ENCODE measurements at places on chromosomes 3 and 15. TPM values are rescaled to one million over a fixed set of nuclear protein-coding genes. Genes with fewer than 3 reads are reported as not detected.

SST gene
- 11.3 TPM for total RNA-seq

FAM240A gene
- total RNA-seq: not detected

TRPM1 gene
- total RNA-seq: not detected

EIF4G1 gene
- 167 TPM for total RNA-seq

IQCF5 gene
- total RNA-seq: not detected

C3orf20 gene
- not detected for total RNA-seq

KNG1 gene
- not detected for total RNA-seq

SIDT1 gene
- total RNA-seq: 26.3 TPM

RAB8B gene
- total RNA-seq: 103 TPM

TRANK1 gene
- 7.6 TPM for total RNA-seq

RPL39L gene
- not detected for total RNA-seq

FEZF2 gene
- not detected for total RNA-seq

CORO2B gene
- 2.8 TPM for total RNA-seq

TNIK gene
- 16.3 TPM for total RNA-seq

MOBP gene
- 0.29 TPM for total RNA-seq

SLC22A13 gene
- not detected for total RNA-seq

FAM107A gene
- total RNA-seq: 17.4 TPM

PRKAR2A gene
- total RNA-seq: 65.9 TPM

GOLGA8T gene
- not detected for total RNA-seq

FBXO45 gene
- 5.7 TPM for total RNA-seq

DISP2 gene
- total RNA-seq: 10.1 TPM

SLC9C1 gene
- 1.1 TPM for total RNA-seq

SEMA3B gene
- 310 TPM for total RNA-seq

FANCD2OS gene
- not detected for total RNA-seq

EEFSEC gene
- 19.2 TPM for total RNA-seq

TMC3 gene
- total RNA-seq: under 0.01 TPM

LRRC2 gene
- 1.8 TPM for total RNA-seq

BNC1 gene
- total RNA-seq: not detected

LTK gene
- total RNA-seq: 4.9 TPM

PFN2 gene
- total RNA-seq: 51.3 TPM

ADAMTS7 gene
- total RNA-seq: 4.0 TPM

DHX30 gene
- 50.1 TPM for total RNA-seq

MYLK gene
- 483 TPM for total RNA-seq

CKMT1B gene
- total RNA-seq: 19.6 TPM

LRRIQ4 gene
- not detected for total RNA-seq

CFAP92 gene
- 0.87 TPM for total RNA-seq

CCDC13 gene
- total RNA-seq: 2.2 TPM

CYP1A2 gene
- total RNA-seq: not detected

TMEM207 gene
- total RNA-seq: not detected

PARP15 gene
- 1.8 TPM for total RNA-seq

IL17RD gene
- total RNA-seq: 0.72 TPM

RBSN gene
- total RNA-seq: 4.3 TPM

SEMA6D gene
- total RNA-seq: 6.2 TPM

CPA3 gene
- not detected for total RNA-seq

SAMMSON gene
- 2.6 TPM for total RNA-seq

MESP2 gene
- total RNA-seq: not detected

CAPN3 gene
- 244 TPM for total RNA-seq

HYAL3 gene
- not detected for total RNA-seq

SPG21 gene
- total RNA-seq: 88.3 TPM

AP3B2 gene
- total RNA-seq: 2.9 TPM

TEX55 gene
- total RNA-seq: not detected

LTF gene
- total RNA-seq: 12.8 TPM

SPATA12 gene
- total RNA-seq: not detected

AGBL1 gene
- not detected for total RNA-seq

KBTBD12 gene
- 10.3 TPM for total RNA-seq

MTHFS gene
- total RNA-seq: not detected

SEMA3F gene
- total RNA-seq: 34.5 TPM

RARRES1 gene
- 0.43 TPM for total RNA-seq

SV2B gene
- not detected for total RNA-seq

SLITRK3 gene
- not detected for total RNA-seq
